ENCODE measurements at places on chromosomes 2 and 18. TPM values are rescaled to one million over a fixed set of nuclear protein-coding genes. Genes with fewer than 3 reads are reported as not detected.

- no peak for DNase-seq
Measured at GRCh38 chr18:78242254-78242643, 737.4 kb upstream of the SALL3 start.

DNA sequence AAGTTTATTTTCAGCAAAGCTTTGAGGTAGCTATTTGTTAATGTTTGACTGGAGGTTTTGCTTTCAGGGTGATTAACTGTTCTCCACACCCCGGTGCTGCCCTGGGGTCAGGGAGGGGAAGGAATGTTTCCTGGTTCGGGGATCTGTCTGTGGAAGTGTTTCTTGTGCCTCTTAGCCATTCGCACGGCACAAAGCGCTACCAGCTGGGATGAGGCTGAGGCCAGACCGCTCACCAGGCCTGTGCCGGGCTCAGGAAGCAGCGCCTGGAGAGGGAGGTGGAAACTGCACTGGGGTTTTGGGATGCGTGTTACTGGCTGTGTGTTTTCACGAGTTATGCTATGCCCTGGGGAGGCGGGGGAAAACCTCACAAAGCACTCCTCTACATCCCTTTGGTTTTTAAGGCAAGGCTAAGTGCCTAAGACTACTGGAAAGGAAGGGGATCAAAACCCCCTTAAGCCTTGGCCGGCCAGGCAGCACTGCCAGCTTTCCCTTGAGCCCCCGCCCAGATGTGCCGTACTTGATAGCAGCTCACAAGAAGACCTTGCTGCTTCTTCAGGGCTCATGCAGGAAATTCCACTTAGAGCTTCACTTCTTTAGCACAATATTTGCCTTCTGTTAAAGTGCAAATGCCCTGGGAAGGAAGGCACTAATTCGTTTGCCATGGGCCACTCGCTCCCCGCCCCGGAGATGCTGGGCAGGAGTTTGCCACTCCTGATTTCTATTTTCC lies 65.7 kb upstream of the CNGA3 start:
- no peak for DNase-seq

- peak; percentile 53 for DNase-seq
Measured at GRCh38 chr2:68709421-68709911, 25.1 kb upstream of the ARHGAP25 start.

GRCh38 chr2:196234672-196235071 lies 63.3 kb upstream of the STK17B start:
- DNase-seq: peak; percentile 95

DNA sequence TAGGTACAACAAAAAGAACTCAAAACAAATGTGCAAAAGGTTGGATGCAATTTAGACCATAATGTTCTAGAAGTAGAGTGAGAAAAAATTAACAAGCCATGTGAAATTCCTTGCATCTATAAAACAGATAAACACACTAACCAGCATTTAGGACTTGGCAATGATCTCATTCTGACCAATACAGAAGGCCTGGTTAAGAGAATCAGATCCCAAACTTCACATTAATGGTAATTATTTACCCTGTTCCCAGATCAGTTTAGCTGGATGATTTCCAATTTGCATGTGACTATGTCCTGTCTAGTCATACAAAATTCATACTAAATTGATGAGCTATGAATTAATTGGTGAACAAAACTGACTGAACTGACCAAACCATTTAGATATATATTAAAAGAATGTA lies 98.4 kb upstream of the FIGN start:
- DNase-seq: no peak

GRCh38 chr2:61705625-61706024 lies 148.2 kb downstream of the FAM161A start:
- peak; percentile 68 for DNase-seq

DNA sequence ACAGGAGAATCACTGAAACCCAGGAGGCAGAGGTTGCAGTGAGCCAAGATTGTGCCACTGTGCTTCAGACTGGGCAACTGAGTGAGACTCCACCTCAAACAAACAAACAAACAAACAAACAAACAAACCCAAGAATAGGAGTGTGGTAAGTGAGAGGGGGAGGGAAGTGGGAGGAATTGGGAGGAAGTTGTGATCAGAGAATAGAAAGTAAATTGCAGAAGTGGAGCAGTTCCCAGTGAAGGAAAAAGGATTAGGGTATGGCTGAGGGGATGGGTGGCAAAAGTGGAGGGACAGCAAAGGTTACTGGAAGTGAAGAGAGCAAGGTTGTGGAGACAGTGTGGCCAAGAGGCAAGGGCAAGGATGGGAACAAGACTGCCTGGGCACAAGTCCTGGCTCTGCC lies 41.1 kb upstream of the C1GALT1C1L start:
- DNase-seq: no peak

The UGT1A4 gene
- total RNA-seq: not detected

The CERS6 gene
- 37.6 TPM for total RNA-seq

The SERPINB12 gene
- total RNA-seq: not detected

The ADRA2B gene
- not detected for total RNA-seq

The NPAS2 gene
- 0.03 TPM for total RNA-seq

The RAPH1 gene
- total RNA-seq: 25.7 TPM

All from SJCRH30 (cell line).